Ureter (tissue), 1 donor: ENCODE measurements at places on chromosomes 1 and 21. TPM values are rescaled to one million over a fixed set of nuclear protein-coding genes. Genes with fewer than 3 reads are reported as not detected.

GRCh38 chr1:217009376-217009775 lies 286.1 kb upstream of the ESRRG start:
- no peak for DNase-seq

Gene SYCP1
- total RNA-seq, result not detected

Gene S100A3
- total RNA-seq, result 6.5 TPM

Gene F13B
- total RNA-seq, result not detected

DNA sequence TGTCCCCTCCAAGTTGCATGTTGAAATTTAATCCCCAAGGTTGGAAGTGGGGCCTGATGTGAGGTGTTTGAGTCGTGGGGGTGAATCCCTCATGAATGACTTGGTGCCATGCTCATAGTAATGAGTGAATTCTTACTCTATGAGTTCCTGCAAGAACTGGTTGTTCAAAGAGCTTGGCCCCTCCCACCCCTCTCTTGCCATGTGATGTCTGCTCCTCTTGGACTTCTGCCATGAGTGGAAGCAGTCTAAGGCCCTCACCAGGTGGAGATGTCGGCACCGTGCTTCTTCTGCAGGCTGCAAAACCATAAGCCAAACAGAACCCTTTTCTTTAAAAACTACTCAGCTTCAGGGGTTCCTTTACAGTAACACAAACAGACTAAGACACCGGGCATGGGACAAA lies 14.3 kb downstream of the G0S2 start:
- no peak for DNase-seq

GRCh38 chr1:214331827-214332423 lies 51.0 kb downstream of the SMYD2 start:
- peak; percentile 55 for DNase-seq

DNA sequence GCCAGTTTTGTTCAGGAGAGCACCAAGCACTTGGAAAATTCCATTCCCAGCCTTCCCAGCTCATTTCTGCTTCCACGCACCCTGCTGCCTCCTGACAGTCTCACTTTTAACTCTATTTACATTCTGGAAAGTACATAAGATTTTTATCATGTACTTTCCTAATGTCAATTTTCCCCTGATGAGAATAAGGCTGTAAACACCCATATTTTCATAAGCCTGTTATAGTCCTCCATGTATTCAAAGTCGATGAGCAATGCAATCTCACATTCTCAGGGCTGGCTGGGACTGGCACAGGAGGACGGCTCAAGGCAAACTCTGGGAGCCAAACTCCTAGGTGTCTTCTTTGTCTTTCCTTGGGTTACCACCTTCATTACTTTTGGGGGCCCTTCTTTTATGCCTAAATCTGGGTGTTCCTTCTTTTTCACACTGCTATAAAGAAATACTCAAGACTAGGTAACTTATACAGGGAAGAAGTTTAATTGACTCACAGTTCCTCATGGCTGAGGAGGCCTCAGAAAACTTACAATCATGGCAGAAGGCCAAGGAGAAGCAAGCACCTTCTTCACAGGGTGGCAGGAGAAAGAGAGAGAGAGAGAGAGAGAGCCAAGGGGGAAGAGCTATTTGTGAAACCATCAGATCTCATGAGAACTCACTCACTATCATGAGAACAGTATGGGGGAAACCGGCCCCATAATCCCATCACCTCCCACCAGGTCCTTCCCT lies 94.6 kb downstream of the IGSF21 start:
- no peak for DNase-seq

DNA sequence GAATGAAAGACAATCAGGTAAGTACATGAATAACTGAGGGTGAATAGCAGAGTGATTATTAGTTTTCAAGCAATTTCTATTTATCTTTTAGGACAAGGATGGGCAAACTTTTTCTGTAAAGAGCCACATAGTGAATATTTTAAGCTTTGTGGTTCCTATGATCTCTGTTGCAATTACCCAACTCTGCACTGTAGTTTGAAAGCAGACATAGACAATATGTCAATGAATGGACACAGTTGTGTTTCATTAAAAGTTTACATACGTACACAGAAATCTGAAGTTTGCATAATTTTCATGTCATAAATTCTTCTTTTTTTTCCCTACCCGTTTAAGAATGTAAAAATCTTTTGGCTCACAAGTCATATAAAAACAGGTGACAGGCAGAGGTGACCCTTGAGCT lies 71.4 kb downstream of the ZNF281 start:
- no peak for DNase-seq

DNA sequence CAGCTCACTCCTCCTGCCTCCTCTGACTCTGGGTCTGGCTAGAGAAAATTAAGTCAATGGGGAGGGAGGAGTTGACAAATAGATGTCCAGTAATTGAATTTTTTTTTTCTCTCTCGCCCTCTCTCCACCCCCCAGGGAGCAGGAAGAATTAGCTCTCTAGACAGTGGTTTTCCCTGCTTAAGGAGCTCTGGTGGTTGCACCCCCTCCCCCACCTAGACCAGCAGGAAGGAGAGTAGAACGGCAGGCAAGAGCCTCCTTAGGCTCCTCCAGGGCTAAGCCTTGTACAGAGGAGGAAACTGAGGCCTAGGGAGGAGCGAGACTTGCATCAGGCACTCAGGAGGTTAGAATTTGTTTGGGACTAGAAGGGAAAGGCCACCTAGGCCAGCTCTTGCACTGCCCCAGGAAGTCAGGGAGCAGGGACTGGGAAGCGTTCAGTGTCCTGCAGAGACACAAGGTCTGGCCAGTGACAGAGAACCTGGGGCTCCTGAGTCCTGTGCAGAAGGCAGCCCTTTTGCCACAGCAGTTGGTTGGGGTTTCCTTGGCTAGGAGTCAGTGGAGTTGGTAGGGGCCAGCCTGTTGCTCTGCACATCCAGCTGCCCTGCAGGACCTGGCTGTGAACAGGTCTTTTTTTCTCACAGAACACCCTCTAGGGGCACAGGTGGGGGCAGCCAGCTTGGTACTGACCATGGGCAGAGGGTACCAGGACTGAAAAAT lies 49.5 kb upstream of the ACOT11 start:
- DNase-seq, result no peak

GRCh38 chr1:161827786-161828185 lies 61.7 kb downstream of the ATF6 start:
- no peak for DNase-seq

GRCh38 chr1:226279498-226279897 lies 29.5 kb downstream of the LIN9 start:
- no peak for DNase-seq

DNA sequence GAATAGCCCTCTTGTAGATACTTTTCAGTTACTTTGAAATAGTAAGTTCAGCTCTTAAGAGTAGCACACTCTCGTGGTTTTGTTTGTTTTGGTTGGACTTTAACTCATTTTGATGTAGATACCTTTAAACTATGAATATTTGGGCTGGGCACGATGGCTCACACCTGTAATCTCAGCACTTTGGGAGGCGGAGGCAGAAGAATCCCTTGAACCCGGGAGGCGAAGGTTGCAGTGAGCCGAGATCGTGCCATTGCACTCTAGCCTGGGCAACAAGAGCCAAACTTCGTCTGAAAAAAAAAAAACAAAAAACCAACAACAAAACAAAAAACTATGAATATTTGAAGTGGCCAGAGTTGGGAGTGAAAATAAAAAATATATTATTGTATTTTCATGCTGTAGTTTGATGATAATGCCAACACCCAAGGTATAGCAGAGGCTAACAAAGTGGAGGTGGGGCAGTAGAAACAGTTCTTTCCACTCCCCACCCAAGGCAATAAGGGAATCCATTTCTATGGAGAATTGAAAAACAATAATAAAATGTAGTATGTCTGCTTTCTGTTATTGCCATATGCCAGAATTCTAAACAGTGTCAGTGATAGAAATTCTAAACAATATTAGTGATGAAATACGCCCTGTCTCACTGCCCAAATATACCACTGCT lies 1.7 kb downstream of the ZNF326 start:
- no peak for DNase-seq

DNA sequence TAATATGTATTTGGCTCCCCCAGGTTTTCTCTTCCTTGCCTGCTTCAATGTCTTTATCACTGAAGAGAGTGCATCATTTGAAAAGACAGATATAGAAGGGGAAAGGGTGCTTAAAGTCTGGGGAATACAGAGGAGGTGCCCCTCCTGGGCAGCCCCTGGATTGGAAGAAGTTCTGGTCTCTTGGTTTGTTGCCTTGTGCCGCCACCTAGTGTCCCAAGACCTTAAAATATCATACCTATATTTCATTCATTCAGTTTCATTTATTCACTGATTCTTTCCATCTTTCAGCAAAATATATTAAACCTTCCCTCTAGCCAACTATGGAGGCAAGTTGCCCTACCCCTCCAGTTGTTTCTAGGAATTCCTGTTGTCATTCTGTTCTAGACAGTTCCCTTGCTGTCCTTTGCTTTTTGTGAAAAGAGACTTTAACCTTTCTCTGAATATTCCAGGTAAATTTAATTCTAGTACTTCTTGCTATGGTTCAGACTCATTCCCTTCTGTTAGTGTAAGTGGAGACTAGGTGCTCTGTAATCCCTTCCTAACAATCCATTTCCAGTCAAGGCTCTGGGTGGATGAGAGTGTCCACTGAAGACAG lies 56.1 kb downstream of the MEF2D start:
- no peak for DNase-seq

DNA sequence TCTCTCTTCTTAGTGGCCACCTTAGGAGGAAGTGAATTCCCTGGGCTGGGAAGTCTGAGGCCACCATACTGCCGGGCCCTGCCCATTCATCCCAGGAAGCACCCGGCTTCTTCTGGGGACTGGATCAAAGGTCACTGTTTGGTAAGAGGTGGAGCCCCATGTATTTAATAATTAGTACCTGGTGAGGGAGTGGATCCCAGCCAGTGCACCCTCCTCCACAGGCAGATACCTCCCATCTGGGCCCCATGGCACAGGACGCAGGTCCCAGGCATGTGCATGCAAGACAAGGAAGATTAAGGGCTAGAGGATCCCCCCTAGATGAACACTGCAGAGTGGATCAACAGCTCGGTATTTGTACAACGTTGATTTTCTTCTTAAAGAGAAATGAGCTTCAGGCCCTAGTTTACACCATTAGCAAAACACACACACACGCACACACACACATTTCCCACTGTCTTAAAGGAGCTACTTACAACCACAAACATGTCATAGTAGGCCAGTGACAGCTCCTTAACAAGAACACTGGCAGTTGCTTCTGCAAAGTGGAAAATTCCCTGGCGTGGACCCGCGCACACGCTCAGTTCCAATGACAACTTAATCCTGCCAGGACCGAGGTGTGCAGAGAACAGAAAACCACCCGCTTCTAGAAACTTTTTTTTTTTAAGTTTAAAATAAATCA lies 90.7 kb downstream of the MRPL37 start:
- no peak for DNase-seq

- no peak for DNase-seq
Observed at GRCh38 chr1:155073377-155074242, 5.0 kb upstream of the EFNA3 start.

Gene LPAR3
- 20.8 TPM for total RNA-seq

- DNase-seq, result no peak
Observed at GRCh38 chr1:11622398-11622797, 31.8 kb downstream of the FBXO2 start.

DNA sequence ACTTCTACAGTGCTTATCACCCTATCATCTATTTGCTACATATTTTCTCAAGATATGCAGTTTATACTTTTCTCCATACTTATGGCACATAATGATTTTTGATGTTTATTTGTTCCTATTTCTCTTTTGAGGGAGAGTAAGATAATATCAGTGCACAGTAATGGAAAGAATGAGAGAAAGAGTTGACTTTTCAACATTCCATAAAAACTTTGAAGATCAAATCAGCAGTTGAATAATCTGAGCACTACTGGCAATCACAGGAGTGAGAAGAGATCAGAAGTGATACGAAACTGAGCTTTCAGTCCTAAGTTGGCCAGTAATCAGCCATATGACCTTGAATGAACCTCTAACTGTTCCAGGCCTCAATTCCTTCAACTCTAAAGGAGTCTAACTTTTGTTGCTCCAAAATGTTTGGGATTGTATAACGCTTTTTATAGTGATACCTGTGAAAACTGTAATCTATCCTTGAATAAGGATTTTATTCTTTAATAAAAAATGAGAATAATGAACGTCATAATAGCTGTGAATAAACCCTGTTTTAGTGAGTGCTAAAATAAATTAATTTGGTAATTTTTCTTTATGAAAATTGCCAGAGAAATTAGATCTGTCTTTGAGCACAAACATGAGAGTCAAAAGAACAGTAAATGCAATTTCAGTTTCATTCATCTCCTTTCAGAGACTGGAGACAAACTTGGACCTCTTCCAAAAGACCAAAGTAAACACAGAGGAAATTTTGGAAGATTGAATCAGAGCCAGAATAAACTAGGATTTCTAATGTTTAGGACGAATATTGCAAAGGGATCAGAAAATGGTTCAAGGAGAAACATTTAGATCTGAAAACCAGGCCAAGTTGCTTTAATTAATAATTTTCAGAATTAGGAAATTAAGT lies 309.9 kb downstream of the ADGRL2 start:
- DNase-seq, result no peak

DNA sequence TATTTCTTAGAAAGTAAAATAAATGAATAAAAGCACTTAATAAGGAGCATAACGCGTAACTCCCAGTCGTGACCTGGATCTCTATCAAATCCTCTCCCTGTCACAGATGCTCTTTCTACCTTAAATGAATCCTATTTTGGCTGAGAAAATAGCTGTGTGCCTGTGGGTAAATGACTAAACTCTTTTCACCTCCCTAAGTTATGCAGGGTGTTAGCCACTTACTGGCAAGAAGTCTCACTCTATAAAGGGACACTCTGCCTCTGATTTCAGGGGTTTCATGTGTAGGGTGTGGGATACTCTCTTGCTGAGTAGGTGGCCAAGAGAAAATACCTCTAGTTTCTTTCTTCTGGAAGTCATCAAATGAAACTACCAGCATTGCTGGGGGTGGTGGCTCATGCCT lies 24.3 kb upstream of the PPP1R15B start:
- no peak for DNase-seq

Gene HJV
- not detected for total RNA-seq

DNA sequence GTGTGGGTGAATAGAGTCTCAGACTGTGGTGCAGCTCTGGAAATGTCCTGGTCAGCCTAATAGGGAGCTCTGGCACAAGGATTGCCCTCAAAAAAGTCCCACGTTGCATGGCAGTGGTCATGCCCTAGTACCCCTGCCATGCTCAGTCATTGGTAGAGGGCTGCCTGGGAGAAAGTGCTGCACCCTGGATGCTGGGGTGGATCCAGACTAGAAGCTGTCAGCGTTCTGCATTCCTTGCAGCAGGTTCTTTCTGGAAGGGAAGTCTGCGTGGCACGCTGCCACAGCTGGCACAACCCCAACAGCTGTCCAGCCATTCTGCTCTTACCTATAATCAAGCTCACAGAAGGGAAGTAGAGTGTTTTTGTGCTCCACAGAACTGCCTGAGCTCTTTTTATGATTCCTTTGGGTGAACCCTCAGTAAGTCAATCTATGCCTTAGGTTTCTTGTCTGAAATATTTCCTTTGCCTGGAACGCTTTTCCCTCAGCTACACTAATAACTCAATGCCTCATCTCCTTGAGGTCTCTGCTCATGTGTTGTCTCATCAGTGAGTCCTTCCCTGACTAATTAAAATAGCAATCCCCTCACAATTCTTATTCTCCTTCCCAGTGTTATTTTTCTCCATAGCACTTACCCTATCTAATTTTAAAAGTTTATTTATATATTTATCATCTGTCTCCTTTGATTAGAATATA lies 61.5 kb upstream of the JAK1 start:
- DNase-seq, result peak; percentile 70
